SJCRH30 (cell line): ENCODE measurements at places on chromosomes 7 and 10.
A peak's percentile ranks its signal among the peaks of the same experiment; 100 is the strongest.

DNA sequence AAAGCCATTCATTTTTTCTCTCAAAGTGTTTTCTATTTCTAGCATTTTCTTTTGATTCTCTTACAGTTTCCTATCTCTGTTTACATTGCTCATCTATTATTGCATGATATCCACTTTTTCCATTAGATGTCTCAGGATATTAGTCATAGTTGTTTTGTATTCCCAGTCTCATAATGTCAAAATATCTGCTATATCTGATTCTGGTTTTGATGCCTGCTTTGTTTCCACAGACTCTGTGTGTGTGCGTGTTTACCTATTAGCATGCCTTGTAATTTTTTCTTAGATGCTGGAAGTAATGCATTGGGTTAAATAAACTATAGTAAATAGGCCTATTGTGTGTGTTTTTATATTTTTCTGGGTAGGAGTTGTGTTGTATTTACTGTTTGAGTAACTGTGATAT is 1126.3 kb downstream of the SORCS1 start:
- DNase-seq: no peak

DNA sequence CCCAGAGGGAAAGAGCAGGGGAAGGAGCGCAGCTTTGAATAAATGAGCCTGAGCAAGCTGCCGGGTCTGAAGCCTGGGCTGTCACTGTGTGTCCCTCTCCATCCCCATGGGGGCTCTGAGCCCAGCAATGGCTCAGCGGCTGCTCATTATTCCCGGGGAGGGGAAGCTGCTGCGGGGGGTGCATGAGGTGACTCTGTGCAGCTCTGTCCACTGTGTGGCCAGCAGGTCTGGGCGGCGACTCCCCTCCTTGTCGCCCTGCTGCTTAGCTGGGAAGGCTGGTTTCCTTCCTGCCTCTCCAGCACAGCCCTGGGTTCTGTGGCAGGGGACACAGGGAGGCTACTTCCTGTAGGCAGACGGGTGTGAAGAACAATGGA is 234.2 kb downstream of the PRPF18 start:
- no peak for DNase-seq

- peak; percentile 32 for DNase-seq
Observed at GRCh38 chr7:143288836-143289235, 685 bp downstream of the CASP2 start.

DNA sequence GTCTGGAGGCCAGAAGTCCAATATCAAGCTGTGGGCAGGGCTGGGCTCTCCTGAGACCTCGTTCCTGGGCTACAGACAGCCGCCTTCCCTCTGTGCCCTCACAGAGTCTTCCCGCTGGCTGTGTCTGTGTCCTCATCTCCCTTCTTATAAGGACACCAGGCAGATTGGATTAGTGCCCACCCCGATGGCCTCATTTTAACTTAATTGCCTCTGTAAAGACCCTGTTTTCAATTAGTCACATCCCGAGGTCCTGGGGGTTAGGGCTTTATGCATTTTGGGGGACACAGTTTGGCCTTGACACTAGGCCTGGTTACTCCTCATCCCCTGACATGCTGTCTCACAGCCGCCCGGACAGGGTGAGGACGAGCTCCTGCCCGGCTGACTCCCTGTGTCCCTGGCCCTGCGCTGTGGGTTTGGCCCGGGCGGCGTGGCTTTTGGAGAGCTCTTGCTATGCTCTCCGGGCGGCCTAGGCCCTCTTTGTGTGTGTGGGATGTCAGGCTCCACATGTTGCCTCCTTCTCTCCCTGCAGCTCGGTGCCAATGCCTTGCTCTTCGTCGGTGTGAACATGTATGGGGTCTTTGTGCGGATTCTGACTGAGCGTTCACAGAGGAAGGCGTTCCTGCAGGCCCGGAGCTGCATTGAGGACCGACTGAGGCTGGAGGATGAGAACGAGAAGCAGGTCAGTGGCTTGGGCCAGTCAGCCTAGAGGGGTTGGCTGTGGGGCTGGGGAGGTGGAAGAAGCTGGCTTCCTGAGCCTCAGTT is 18.2 kb downstream of the ADCY1 start:
- DNase-seq: no peak

DNA sequence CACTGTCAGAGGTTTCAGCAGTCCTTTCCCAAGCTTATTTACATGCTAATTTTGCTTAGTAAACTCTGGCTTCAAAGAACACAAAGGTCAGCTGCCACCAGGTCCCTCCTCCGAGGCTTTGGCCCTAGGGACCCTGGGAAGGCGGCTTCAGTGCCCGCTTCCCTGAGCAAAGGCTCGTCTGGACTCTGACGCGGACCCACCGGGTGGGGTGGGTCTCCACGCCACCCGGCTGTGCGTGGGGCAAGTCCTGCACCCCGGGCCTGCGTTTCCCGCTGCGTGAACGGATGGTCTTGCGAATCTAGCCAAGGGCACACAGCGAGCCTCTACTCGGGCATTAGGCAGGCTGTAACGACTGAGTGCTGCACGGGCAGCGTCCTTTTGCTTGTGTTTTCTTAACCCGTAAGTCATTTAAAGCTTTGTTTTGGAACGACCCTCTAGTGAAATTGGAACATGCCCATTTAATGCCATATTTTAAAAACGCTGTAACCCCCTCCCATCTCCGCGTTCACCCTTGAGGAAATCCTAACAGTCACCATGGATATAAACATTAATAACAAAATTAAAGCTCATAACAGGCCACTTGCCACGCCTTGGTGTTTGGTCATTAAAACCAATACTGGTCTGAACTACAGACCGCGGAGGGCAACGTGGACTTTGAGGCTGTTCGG is 828 bp downstream of the BNIP3 start:
- no peak for DNase-seq

DNA sequence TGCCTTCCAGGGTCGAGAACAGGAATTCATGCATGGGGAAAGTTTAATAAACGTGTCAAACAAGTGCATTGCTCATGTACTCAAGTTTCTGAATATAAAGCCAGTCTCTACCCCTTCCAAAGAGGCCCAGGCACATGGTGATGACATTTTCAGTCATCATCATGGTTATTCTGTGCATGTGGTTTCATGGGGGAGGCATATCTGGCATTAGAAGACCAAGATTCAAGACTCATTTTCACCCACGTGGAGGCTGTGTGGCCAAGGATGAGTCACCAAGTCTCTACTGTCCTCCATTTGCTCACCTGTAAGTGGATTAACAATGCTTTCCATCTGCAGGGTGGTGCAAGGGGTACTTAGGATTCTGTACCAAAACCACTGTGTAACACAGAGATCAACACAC is 34.0 kb upstream of the CNPY1 start:
- DNase-seq: no peak

DNA sequence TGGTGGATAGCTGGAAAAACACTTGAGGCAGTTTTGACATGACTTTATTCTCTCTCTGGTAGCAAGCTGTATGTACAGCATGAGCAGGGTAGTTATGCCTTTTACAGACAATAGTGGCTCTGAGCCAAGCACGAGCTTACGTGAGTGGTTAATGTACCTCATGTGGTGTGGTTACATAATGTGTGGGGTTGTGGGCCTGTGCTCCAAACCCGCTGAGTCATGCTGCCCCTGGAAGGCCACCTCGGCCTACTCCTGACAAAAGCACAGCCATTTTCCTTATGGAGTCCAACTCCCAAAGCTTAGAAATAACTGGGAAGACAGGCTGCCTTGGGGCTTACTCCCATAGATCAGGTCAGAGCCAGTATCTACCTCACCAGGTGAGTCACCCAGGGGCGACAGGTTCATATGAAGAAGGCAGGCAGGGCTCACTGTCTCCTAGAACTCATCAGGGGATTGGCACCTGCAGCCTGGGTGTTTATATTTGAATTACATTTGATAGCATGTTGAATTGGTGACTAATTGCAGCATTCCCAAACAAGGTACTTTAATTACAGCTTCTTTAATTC is 404.5 kb downstream of the ADRA2A start:
- DNase-seq: peak; percentile 39

DNA sequence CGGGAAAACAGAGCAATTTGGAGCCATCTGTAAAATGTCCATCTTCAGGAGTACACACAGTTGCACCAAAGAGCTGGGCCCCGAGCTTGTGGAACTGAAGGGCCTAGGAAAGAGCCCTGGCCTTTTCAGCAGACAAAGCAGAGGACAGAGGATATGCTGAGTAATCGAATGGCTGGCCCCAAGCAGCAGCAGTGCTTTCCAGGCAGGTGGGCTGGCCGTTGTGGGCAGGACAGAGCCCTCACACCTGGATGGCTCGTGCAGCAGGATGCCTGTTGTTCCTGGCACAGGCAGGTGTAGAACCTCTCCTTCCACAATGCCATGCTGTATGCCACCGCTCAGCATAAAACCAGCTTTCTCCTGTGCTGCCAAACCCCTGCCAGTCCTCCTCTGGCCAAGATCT is 32.5 kb upstream of the TNS3 start:
- DNase-seq: no peak

DNA sequence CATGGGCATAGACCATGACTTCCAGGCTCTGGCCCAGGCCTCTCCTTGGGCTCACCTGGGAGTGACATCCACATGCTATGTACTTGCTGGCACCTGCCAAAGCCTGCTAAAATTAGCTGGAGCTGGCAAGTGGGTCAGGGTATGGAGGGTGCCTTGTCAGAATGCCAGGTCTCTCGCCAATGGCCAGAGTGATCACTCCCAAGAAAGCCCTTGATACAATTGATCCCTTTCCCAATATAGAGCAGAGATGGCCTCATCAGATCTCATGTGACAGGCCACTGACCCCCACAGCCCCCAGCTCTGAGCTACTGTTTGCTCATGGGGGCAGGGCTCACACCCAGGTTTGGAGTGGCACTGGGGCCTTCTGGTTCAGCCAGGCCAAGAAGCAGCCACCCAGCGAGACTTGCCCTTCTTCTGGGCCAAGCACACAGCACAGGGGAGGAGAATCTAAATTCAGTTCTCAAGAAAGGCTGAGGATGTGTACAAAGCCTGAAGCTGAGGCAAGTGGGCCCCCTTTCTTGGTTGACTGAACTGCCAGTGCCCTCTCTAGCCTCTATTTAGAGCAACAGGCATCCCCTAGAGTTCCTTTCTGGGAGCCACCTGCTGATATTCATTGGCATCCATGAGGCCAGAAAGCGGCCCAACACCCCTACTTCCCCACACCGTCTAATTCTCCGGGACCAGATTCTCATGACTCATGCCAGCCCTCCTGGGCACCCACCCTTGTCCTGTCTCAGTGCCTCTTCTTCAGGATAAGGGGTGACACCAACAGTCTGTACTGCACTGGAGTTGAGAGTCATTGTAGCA is 18.9 kb upstream of the MYL7 start:
- DNase-seq: no peak

DNA sequence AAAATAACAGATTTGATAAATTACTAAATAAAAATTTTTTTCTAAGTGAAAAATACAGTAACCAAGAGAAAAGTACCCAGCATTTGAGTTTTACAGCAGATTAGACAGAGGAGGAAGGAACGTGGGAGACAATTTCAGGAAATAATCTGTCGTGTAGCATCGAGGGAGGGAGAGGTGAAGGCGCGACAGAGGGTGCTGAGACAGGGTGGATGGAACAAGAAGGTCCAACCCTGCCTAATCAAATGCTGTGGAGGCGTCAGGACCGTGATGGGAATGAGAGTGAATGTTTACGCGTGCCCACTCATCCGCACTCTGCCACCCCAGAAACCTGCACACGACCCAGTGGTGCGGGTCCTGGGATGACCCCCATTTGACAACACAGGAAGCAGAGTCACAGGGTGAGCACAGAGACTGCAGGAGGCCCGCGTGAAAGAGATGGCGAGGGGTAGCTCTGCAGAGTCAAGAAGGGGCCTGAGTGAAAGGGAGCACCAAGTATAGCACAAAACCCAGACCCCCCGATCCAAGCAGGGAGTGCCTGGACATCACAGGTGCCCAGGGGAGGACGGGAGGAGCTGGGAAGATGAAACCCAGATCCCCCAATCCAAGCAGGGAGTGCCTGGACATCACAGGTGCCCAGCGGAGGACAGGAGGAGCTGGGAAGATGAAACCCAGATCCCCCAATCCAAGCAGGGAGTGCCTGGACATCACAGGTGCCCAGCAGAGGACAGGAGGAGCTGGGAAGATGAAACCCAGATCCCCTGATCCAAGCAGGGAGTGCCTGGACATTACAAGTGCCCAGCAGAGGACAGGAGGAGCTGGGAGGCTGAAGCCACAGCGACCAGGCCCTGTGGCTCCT is 558.9 kb downstream of the DNAJB6 start:
- no peak for DNase-seq
